ENCODE measurements at places on chromosomes 4 and X.
A peak's percentile ranks its signal among the peaks of the same experiment; 100 is the strongest.

- peak; percentile 3 for DNase-seq
Observed at GRCh38 chrX:100994352-100995281, 25.1 kb downstream of the ARL13A start.

DNA sequence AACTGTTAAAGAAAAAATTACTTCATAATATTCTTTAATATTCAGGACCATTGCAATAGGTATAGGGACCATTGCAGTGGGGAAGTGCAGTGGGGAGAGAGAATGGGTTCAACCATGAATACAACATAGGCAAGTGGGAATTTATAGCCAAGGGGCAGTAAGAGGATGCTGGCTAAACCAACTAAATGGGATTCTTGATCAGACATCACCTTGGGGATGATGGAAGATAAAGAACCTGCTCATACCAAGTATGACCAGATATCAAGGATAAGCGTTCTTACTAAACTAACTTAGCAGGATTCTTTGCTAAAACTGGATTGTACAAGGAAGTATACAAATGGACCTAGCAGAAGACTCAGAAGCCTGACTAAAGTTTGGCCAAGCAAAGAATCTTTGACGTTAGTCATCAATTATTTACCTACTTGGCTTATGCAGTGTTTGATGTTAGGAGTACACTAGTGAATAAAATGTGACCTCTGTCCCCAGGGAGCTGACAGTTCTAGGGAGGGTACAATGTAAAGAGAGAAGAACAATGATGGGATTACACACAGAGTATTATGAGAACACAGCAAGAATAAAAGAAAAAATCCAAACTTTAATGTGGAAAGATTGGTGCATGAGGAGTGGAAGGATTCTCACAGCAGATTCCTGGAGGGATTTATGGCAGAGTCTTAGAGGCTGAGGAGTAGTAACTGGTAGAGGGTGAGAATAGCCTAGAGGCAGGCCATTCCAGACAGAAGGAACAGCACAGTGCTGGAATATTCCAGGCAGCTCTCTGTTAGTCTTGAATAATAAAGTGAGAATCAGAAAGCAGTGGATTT lies 54.7 kb upstream of the MYOZ2 start:
- DNase-seq, result no peak

DNA sequence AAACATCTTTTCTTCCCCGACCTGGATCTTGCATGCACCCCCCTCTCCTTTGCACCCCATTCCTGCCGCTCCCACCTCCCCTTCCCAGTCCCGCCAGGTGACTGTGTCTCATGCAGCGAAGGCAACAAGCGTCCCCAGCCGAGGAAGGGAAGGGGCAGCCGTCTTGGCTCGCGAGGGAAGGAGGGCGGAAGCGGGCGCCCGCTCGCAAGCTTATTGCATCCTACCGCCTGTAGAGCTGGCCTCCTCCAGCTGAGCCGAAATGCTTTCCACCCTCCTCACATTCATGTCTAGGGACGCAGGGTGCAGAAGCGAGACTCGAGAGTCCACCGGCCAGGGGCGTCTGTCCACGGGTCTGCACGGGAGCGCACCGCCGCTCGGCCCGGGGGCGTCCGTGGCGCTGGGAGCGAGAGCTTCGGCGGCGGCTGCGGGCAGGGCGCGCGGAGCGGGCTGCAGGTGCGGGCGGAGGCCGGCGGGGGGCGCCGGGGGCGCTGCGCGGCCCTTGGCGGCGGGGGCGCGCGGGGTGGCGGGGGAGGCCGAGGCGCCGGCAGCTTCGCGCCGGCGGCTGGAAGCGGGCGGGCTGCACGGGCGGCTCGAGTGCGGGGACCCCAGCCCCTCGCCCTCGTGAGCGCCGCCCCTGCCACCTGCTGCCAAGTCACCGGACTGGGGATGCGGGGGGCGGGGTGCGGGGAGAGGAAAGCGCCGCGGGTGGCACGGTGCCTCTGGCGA lies at the start of gene KCNIP4:
KCNIP4 (minus strand) TSS at position 426 of the 726 bp plus-strand sequence.
- DNase-seq, result no peak

GRCh38 chr4:164700471-164700870 lies 53.5 kb upstream of the SMIM31 start:
- DNase-seq, result no peak

GRCh38 chrX:155880586-155881157 lies 473 bp upstream of the VAMP7 start:
- DNase-seq, result no peak

DNA sequence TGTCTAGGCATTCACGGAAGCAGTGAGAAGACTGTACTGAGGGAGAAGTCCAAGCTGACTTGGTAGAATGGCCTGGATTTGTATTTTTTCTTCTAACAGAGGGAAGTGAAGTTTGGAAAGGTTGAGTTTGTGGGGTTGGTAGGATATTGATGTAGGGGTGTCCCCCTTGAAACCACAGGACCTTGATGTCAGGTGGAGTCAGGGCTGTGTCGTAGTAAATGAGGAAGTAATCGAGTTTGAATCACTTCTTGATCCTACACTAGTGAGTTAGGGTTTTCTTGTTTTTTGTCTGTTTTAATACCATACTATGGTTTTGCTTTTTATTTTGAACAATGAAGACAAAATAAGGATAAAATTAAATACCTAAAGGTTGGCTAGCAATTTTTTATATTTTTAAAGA lies 30.1 kb upstream of the ANAPC4 start:
- DNase-seq, result no peak

DNA sequence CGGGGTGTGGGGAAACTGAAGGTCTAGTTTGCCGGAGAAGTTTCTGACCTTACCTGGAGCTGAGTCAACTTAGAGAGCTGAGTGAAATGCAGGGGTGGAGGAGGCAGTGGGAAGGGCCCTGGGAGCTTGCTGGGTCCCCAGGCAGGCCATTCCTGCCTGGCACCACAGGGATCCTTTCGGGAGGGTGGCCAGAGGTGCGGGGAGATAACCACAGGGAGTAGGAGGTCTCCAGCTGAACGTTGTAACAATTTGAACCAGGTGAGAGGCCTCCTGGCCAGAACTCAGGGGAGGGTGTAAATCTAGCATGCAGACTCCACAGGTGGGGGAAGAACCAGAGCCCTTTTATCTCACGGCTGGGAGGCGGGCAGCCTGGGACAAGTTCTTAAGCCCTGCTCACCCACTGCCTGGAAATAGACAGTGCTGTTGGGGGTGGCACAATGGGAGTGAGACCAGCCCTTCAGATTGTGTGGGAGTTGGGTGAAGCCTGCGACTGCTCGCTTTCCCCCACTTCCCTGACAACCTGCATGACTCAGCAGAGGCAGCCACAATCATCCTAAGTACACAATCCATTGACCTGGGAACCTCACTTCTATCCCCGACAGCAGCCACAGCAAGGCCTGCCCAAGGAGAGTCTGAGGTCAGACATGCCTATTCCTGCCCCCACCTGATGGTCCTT lies 247.4 kb downstream of the ADGRA3 start:
- no peak for DNase-seq

GRCh38 chr4:105092356-105092755 lies 54.3 kb upstream of the TET2 start:
- no peak for DNase-seq

DNA sequence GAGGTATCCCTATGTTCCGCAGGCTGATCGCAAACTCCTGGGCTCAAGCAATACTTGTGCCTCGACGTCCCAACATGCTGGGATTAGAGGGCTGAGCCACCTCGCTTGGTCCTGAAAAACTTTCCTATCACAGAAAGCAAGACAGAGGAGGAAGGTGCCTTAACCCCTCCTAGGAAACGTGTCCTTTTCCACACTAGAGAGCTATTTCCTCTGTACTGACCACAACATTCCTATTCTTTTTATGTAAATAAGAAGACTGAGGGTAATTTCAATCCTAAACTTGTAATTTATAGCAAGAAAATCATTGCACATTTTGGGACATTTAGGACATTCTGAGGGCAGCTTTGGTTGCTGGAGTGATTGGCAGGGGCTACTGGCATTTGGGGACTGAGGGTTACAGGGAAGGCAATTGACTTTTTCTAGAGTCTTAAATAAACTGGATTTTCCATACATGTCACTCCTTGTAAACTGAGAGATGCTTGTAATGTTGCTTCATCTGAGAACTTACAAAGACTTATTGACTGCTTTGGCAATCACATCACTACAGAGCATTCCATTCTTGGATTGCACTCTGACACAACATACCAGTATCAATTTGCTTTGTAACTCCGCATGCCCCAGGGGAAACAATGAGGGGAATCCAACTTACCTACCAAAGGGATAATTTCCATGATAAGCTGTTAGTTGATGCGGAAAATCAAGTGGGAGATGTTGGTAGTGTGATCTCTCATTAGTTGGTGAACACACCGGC lies 15.6 kb downstream of the XAGE3 start:
- no peak for DNase-seq

DNA sequence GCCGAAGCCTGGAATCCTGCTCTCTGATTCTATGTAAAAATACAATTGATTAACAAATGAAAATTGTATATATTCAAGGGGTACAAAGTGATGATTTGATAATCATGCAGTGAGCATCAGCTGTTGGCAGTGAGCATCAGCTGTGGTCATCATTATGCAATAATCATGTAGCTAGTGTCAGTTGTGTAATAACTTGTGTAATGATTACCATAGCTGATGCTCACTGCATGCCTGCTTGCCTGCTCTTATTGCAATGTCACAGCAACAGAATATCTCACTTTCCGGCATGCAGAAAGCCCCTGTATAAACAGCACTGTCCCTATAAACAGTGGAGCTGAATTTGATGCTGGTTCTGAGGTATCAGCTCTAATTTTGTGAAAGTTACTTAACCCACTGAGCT lies 46.8 kb downstream of the SULT1B1 start:
- DNase-seq, result no peak

- DNase-seq, result no peak
Observed at GRCh38 chr4:154276496-154276895, 215.1 kb downstream of the DCHS2 start.

GRCh38 chr4:75781305-75781704 lies 56.9 kb downstream of the USO1 start:
- DNase-seq, result no peak

GRCh38 chr4:138507522-138507921 lies 265.4 kb upstream of the SLC7A11 start:
- DNase-seq, result no peak

GRCh38 chrX:69093960-69094871 lies 71.0 kb downstream of the PJA1 start:
- peak; percentile 1 for DNase-seq

DNA sequence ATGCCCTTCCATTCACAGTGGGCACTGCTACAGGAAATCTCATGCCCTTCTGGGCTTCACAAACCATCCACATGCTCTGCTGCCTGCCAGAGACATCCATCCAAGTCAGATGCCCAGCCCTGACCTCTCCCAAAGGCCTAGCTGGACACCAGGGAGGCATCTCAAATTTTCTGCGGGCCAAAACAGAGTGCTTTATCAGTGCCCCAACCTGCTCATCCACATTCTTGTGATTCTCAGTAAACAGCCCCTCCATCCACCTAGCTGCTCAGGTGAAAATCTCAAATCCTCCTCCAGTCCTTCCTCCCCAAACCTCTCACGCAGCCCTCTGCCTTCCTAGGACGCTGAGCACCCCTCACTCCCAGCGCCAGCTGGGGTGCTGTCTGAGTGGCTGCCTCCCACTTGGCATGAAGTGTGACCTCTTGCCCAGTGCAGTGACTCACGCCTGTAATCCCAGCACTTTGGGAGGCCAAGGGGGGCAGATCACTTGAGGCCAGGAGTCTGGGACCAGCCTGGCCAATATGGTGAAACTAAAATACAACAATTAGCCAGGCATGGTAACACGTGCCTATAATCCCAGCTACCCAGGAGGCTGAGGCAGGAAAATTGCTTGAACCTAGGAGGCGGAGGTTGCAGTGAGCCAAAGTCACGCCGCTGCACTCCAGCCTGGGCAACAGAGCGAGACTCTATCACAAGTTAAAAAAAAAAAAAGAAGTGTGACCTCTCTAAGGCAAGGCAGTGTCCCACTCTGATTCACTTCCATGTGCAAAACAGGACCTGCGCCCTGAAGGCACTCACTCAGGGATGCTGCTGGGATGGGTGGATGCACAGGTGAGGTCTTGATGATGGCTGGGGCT lies 1.7 kb upstream of the AFAP1 start:
- DNase-seq, result no peak

- DNase-seq, result no peak
Observed at GRCh38 chr4:2961421-2961810, 1.8 kb downstream of the NOP14 start.

- DNase-seq, result peak; percentile 72
Observed at GRCh38 chr4:127997534-127998388, 32.6 kb downstream of the ABHD18 start.

DNA sequence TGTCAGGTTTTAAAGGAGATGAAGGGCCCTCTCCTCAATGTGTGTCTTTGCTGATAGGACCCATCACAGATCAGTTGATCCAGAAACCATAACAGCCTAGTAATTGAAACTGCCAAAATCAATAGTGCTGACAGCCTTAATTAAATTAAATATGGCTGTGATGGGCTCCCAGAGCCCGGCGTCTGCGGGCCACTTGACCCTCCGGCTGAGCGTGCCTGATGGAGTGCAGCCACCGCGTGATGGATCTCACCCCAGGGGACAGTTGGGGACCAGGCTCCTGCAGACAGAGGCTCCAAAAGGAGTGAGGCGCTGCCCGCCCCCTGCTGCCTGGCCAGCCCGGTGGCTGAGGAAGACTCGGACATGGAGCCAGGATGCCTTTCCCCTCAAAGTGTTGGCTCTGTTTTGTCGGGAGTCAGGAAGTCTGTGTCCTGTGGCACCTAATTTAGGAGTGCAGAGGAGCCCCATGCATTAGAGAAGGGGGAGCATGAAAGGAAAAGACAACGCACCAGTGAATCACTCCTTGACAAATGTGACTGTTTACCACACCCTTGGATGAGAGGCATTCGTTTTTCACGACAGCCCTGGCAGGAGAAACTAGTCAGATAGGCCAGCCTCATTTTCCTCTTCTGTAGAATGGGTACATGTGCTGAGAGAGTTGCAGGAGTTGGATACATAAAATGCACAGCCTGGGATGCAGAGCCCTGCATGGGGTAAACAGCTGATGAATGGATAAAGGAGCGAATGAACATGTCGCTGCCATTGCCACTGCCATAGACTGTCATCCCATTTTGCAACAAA lies 40.9 kb upstream of the MSX1 start:
- no peak for DNase-seq

- DNase-seq, result no peak
Observed at GRCh38 chr4:6327220-6327917, 57.7 kb downstream of the WFS1 start.

GRCh38 chr4:180827232-180828009 lies 1415.8 kb upstream of the TENM3 start:
- no peak for DNase-seq

GRCh38 chrX:155612312-155613224 lies at the start of gene TMLHE:
TSS of gene TMLHE (minus strand) at chrX:155612952. CDS start at chrX:155545276, 67,676 bp downstream.
- no peak for DNase-seq

GRCh38 chrX:6707497-6707896 lies 172.6 kb upstream of the VCX3A start:
- no peak for DNase-seq

DNA sequence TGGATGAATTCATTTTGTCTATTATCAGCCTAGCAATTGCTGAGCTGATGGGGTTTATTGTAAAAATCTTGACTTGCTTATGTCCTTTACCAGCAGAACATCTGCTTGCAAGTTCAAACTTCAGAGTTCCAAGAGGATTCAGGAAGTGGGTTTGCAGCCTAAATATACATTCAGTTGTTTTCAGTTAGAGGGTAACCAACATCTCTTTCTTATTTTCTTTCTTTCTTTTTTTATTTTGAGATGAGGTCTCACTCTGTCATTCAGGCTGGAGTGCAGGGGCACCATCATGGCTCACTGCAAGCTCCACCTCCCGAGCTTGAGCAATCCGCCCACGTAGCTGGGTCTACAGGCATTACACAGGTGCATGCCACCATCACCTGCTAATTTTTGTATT lies 31.4 kb upstream of the FHL1 start:
- DNase-seq, result no peak

Data from GM12864 (cell line).